ENCODE measurements at places on chromosomes 5 and 9.

GRCh38 chr9:10130061-10130675, 482.6 kb downstream of the PTPRD start:
- DNase-seq, result no peak

GRCh38 chr9:109026306-109026705, 13.0 kb upstream of the CTNNAL1 start:
- DNase-seq, result no peak

- DNase-seq, result no peak
Measured at GRCh38 chr5:154611341-154611767, 133.3 kb upstream of the HAND1 start.

- no peak for DNase-seq
Measured at GRCh38 chr5:17412760-17413671, 85.0 kb upstream of the TAF11L2 start.

GRCh38 chr9:71655141-71655540, 113.2 kb downstream of the CEMIP2 start:
- DNase-seq, result no peak

GRCh38 chr5:542319-543311, 18.4 kb upstream of the SLC9A3 start:
- no peak for DNase-seq

DNA sequence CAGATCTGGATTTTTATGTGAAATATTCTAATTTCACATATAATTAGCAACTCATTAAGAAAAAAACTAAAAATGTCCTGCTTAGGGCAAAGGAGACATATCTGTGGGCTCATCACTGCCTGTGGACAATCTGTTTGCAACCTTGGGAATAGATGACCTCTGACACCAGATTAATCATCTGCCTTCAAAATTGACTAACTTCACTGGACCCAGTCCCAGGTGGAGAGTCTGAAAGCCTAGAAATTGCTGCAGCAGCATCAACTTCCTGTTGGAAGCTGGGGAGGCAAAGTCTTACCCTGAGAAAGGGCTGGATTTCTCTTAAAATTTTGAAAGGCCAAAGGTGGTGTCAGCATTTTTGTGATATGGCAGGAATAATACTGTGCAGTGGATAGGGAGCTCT, 76.3 kb upstream of the TNC start:
- DNase-seq, result no peak

DNA sequence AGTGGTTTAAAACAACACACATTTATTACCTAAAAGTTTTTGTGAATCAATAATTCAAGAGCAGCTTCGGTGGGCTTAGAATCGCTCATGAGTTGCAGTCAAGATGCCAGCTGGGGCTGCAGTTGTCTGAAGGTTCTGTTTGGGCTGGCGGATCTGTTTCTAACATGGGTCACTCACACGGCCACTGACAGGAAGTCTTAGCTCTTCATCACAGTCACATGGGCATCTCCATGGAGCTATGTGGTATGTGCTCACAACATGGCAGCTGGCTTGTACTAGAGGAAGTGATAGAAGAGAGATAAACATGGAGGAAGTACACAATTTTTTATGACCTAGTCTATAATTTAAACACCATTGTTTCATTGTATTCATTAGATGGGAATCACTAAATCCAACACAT, 11.2 kb downstream of the KLHL9 start:
- no peak for DNase-seq

DNA sequence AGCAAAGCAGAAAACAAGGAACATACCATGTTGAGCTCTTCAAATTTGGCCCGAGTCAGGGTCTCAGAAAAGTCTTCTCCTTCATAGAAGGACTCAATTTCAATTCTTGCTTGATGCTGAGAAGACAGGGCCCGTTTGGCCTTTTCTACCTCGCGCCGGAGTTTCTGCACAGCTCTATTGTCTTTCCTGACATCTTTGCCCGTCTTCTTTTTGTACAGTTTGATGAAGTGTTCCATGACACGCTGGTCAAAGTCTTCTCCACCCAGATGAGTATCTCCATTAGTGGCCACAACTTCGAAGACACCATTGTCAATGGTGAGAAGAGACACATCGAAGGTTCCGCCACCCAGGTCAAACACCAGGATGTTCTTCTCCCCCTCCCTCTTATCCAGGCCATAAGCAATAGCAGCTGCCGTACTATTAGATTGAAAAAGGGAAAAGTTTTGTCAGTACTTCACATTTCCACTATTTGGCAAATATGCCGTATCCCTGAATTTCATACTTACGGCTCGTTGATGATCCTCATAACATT, 2.2 kb downstream of the HSPA5 start:
- no peak for DNase-seq

GRCh38 chr5:52786949-52787599, 642 bp upstream of the ITGA1 start:
- DNase-seq, result no peak

DNA sequence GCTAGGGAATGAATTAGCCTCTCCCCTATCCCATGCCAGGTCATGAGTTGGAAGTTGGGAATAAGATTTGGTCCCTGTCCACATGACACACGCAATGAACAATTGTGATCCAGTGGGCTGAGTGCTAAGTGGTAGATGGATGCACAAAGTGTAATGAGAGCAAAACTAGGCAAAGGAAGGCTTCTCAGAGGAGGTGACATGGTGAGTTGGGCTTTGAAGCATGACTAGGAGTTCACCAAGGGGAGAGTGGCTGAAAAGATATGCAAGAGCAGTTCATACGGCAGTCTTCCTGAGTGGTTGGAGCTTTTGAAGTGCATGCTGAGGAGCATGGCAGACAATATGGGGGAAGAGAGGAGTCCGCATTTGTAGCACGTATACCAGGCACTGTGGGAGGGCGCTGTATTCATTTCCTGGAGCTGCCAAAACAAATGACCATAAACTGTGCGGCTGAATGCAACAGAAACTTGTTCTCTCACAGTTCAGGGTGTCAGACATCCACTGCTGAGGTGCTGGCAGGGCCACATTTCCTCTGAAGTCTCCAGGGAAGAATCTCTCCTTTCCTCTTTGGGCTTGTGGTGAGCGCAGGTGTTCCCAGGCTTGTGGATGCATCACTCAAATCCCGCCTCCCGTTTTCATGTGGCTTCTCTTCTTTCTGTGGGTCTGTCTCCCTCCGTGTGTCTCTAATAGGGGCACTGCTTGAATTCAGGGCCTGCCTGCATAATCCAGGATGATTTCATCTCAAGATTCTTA, 49.5 kb downstream of the NSG2 start:
- DNase-seq, result no peak

GRCh38 chr5:176166427-176166826, 71.8 kb upstream of the SIMC1 start:
- no peak for DNase-seq

DNA sequence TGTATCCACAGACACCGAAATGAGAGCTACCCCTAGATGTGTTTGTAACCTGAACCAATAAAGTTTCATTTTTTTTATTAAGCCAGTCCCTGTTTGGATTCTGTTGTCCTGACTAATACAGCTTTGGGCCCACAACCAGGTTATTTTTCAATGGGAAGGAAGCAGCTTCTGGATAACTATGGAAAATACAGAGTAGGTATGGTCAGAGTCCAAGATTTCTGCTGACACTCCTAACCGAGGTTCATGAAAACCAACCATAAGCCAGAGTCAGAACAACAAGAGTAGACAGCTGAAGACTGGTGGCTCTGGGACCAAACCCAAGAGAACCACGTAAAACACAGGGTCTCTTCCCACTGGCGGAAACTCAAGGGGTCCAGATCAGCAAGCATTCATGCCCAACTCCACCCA, 10.8 kb downstream of the KLF9 start:
- DNase-seq, result no peak

DNA sequence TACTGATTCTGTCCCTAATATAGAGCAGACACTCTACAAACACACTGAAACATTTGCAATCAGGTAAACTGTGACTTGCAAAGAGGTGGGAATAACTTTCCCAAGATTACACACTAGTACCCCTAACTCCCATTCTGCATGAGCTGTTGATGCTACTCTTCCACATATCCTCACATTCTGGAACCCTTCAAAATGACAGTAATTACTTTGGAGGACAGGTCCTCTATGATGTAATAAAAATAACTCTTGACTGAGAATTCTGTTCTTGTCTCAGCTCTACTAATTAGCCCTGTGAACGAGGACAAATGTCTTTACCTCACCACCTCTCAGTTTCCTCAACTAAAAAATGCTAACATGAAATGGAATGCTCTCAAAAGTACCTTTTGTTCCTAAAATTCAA, 49.5 kb upstream of the JMY start:
- no peak for DNase-seq

DNA sequence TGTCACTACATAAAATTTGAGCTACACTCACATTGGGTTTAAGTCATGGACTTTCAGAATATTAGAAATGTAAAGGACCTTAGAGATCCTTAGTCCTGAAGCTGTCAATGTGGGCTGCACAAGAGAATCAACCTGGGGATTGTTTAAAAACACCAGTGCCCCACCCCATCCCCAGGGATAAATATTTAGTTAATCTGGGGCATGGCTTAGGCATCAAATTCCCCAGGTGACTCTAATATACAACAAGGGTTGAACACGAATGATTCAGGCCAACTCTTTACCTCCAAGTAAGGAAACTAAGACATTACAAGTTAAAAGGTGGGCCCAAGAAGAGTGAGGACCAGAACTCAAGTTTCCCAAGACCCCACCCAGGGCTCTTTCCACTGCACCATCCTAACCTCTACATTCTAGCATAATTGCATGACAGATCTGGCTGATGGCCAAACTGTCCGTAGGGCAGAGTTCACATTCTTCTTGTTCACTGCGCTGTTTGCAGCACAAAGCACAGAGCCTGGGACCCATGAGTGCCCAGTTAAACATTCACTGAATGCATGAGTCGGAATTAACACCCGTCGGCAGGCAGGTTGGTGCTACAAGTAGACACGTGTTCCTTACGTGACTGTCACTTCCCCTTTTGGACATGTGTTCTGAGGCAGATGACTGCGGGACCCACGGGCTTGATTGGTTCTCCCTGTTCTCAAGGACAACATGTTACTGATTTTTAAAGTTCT, 25.2 kb downstream of the CYFIP2 start:
- DNase-seq, result no peak

DNA sequence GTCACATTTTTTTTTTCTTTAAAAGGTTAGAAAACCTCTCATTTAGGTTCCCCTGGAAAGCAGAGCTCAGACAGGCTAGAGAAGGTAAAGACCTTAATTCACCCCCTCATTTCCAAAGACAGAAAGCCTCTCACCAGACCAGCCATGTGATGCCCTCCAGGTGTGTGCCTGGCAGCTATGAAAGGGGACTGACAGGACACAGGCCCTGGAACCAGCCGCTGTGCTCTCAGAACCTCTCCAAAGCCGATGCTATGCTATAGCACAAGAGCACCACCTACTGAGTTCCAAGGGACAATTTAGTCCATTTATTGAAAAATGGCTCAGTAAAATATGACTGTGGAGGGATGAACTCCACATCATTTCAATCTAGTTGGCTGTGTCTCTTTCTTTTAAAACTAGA, 48.8 kb downstream of the FANCC start:
- no peak for DNase-seq

GRCh38 chr9:93205045-93205768, 21.3 kb downstream of the WNK2 start:
- no peak for DNase-seq
